Islet precursor cell (in vitro differentiated cells): ENCODE measurements at places on chromosomes 6 and 20.

- no peak for DNase-seq
Measured at GRCh38 chr20:63966944-63967322, 2.8 kb downstream of the ZNF512B start.

GRCh38 chr20:1299522-1299921, 29.4 kb downstream of the SDCBP2 start:
- peak; percentile 73 for DNase-seq

- no peak for DNase-seq
Measured at GRCh38 chr6:22765015-22765414, 195.6 kb downstream of the HDGFL1 start.

DNA sequence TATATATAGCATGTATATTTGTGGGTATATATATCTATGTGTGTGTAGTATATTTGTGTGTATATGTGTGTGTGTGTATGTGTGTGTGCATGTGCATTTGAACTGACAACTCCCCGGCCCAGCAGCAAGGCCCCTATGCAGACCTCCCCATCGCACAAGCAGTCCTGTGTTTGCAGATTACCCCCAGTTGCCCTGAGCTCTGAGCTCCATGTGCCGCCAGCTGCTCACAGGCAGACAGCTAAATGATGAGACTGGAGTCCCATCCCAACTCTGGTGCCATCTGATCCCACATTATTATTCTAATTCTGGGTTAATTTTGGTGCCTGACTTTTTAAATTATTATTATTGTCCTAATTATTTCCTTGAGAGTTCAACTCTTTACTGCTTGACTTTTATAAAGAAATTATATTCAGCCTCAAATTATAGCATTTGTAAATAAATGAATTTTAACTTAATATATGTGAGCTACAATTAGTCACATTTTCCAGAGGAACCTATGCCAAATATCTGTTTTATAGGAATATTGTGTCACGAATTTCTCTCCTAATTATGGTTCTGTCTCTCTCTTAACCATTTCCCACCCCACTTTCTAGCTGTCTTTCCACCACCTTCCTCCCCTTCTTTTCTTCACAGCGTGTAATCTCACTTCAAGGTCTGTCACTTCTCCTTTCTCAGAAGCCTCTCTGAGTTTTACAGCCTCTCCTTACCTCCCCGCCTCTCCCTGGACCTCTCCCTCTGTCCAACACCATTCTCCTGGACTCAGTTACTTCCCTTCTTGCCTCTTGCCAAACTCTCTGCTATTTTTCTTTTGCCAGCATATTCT, 90.6 kb upstream of the SYNDIG1 start:
- no peak for DNase-seq

DNA sequence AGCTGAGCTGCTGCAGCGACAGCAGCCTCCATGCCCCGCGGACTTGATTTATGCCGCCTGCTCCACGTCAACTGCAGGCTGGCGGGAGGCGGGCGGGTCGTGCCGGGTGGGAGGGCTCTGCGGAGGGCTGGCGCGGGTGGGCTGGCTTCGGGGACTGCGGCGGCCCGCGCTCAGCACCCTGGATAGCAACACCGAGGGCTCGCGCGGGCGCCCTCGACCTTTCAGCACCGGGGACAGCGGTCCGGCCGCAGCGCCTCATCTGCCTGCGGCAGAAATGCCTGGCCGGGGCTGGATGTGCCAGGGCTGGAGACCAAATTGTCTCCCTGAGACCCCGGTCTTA, 792 bp downstream of the SNAP25 start:
- peak; percentile 94 for DNase-seq
